ENCODE measurements at places on chromosomes 4 and X.

DNA sequence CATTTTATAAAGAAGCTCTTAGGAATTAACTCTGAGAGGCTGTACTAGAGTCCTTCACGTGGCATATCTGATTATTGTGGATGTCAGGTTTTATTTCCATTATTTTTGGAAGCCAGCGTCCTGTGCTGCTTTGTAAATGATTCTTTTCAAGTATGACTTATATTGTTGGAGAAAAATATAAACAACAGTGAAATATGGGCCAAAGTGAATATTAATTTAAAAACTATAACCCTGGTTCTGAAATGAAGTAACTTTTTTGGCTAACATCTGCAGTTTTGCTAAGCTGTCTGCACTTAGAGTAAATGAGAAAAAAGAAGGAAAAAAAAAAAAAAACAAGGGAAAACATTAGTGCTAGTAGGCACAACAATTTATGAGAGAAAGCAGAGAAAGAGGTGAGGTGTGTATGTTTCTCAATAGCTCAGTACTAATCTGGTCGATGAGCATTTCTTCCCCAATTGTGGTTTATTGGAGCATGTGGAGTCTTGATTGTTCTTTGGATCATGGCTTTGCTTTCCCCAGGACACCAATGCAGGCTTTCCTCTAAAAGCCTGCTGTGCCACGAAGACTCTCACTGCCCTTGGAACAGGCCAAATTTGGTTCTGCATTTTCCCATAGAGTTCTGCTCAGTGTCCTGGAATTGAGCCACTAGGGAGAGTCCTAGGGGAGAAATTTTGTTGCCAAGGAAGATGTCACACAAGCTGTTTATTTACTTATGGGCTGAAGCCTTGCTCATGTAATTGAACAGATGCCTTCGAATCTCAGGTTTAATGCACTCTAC, 273.3 kb downstream of the DKK2 start:
- no peak for DNase-seq

DNA sequence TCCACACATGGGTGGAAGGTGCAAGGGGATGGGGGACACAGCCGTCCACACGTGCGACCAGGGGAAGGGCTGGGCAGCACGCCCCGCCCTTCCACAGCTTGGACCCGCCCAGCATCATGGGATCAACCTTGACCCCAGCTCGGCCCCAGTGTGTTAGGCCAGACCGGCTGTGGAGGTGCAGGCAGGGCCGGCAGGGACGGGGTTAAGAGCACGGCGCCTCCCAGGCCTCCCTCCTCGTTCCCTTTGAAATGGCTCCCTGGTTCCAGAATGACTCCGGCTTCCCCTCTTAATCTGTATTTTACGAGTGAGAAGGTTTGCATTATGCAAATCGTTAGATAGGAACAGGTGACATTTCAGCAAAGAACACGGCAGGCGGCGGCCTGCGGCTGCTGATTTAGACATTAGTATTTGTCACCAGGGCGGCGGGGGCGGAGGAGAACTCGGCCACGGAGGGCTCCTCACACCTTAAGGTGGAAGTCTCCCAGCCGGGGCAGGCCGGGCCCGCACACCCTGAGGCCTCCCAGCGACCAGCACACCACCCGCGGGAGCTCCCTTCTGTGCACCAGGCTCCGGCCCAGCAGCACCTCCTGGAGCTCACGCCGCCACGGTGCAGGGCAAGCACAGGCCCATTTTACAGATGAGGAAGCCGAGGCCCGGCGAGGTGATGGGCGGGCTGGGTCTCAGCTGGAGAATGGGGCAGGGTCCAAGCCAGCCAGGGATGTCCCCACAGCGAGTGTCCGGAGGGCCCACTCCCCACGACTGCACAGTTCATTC, 116.1 kb downstream of the FAM53A start:
- DNase-seq = peak; percentile 65

- no peak for DNase-seq
Measured at GRCh38 chr4:146245246-146245645, 30.9 kb downstream of the REELD1 start.

- DNase-seq = peak; percentile 24
Measured at GRCh38 chrX:154436983-154437752, at the start of gene GDI1. Gene GDI1 (plus strand): TSS chrX:154437154. CDS start chrX:154437255, 101 bp downstream.

All from HAP-1 (cell line).